ENCODE measurements at places on chromosomes 11 and 22.

GRCh38 chr11:62497132-62497801 is 49.3 kb downstream of the AHNAK start:
- no peak for DNase-seq

GRCh38 chr11:4748438-4748837 is 21.3 kb downstream of the OR51F1 start:
- no peak for DNase-seq

DNA sequence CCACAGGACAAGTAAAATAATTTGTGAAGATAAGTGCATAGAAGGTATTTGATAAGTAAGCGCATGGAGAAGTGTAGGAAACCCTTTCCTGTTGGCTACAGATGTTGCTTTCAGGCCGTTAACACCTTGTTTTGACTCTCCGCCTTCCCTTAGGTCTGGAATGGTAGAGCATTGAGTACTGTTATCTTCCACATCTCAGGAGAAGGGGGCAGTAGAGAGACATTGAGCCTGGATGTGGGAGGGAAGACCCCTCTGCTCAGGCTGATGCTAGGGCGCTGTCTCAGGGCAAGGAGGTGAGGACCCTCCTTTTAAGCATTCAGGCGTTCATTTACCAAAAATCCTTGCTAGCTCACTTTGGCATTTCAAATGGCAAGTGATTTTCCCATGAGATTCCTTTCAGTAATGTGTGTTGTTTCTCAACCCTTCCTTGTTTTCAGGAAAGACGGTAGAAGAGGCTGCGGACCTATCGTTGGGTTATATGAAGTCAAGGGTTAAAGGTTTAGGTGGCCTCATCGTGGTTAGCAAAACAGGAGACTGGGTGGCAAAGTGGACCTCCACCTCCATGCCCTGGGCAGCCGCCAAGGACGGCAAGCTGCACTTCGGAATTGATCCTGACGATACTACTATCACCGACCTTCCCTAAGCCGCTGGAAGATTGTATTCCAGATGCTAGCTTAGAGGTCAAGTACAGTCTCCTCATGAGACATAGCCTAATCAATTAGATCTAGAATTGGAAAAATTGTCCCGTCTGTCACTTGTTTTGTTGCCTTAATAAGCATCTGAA is 27.0 kb upstream of the SCGB1A1 start:
- DNase-seq, result no peak

DNA sequence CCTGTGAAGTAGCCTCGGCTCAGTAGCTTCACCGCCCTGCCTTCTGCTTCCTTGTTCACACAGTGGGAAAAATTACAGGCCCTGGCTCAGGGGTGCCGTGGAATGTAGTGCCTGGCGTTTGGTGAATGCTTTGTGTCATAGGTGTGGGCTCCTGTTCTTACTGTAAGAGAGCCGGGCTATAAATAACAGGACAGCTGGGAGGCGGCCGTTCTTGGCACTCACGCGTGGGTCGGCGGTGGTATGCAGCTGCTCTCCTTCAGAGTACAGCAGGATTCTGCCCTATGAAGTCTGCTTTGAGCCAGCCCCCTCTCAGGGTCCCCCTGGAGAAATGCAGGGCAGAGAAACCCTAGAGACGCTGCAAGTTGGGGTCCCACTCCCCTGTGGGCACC is 84.2 kb downstream of the CTTN start:
- DNase-seq, result no peak

GRCh38 chr22:23110922-23111527 is 30.8 kb downstream of the RSPH14 start:
- DNase-seq, result no peak

GRCh38 chr11:118114266-118114665 is 27.5 kb upstream of the SMIM35 start:
- no peak for DNase-seq

- DNase-seq, result no peak
Observed at GRCh38 chr22:37370306-37370979, 56.8 kb downstream of the ELFN2 start.

DNA sequence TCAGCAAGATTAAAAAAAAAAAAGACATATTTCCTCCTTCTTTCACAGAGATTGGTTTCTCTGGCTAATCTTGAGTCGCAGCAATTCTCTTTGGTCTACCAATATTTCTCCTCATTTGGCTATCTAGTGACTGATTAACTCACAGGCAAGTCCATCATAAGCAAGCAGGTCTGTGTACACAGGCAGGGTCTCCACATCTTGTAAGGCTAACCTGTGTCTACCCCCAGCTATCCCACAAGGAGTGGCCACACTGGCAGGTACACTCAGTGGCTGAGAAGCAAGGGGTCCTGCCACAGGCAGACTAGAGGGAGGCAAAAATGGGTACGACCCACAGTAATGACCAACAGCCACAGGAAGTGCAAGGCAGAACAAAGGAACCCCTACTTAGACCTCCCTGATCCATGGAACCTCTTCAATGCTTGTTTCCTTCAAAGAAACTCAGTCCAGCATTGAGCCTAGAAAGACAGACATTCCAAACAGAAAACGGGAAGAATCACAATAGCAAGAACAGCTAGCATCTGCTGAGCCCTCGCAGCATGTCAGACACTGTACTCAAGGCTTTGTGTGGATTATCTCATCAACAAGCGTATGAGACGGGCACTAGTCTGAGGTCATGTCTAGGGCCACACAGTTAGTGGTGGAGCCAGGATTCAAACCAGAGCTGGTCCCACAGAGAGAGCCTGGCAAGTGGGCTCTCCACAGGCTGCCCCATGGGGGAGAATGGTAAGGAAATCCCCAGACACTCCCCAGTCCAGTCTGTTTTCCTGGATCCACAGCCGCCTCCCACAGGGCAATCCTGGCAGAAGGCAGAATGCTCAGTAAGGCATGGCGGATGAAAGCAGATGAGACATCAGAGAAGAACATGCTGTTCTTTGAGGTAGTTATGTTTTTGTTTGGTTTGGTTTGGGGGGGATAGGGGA is 34.3 kb downstream of the PLEKHA7 start:
- no peak for DNase-seq

DNA sequence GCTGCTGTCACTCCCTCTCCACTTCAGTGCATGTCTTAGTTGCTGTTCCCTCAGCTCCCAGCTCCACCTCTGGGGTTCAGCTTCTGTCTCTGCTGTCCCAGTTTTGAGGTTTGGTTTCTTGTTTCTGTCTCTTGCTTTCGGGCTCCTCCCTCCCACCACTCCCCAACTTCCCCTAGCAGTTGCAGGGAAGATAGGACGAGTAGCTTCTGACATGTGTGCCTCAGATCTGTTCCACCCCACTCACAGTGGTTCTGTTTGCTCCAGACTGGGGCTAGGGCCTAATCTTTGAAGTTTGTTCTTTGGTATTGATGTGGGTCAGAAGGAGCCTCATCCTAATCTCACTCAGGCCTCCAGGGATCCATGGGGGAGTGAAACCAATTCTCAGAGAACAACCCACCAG is 2.6 kb upstream of the RRM1 start:
- no peak for DNase-seq

- DNase-seq, result no peak
Observed at GRCh38 chr11:73403541-73403940, 27.3 kb downstream of the RELT start.

DNA sequence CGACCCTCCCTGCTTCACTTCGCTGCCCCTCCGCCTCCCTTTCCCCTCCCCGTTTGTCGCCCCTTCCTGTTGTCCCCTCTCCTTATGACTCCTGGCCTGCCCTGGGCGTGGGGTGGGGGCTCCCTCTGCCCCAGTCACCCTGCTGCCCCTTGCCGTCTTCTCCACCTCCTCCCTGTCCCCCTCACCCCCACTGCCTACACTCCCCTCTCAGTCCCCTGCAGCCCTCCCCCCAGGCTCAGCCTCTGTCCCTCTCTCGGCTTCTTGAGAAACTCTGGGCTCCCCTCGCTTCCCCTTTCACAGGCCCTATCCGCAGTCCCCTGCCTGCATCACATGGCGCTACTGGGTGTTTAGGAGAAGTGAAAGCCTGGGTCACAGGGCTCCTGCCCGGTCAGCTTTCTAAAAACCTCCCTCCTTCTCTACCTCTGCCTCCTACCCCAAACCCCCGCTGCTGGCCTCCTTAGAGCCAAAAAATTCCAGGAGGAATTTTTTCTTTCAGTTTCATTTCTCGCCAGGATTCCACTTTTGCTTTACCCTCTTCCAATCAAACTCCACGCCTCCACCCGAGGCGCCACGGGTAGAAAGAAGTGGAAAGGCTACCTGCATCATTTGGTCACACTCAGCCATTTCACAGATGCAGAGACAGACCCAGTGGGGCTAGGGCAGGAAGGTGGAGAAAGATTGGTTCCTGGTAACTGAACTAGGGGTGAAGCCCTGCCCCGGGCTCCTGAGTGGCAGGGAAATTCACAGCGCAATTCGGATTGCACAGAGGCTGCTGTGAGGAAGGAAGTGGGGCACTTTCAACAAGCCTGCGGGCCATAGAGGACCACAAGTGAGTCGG is at the start of gene SLC15A3:
Gene SLC15A3 (minus strand): TSS at position 273 of the 838 bp plus-strand sequence. CDS start 625 bp downstream, outside the sequence.
- no peak for DNase-seq

DNA sequence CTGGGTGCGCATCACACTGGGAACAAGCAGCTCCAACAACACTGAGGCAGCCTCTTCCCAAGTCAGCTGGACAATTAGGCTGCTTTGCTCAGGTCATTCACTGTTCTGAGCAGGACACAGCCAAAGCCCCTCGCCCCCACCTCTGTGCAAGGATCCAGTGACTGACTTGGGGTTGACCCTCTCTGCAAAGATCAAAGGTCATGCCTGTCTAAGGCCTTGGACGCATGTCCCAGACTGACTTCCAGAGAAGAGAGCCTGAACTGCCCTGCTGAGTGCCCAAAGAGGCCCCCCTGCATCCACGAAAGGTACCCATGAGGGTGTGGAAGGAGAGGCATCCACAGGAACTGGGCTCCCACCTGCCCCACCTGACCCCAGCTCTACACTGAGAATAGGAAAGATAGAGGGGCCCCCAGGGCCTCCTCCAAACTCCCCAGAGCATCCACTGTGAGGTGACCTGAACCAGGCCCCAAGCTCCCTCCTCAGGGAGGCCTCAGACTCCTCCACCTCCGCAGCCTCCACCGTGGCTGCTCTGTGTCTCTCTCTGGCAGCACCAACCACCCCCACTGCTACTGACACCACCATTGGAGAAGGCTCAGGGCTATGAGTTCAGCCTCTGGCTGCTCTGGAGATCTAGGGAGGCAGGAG is 53.5 kb downstream of the IGLL5 start:
- DNase-seq, result no peak

DNA sequence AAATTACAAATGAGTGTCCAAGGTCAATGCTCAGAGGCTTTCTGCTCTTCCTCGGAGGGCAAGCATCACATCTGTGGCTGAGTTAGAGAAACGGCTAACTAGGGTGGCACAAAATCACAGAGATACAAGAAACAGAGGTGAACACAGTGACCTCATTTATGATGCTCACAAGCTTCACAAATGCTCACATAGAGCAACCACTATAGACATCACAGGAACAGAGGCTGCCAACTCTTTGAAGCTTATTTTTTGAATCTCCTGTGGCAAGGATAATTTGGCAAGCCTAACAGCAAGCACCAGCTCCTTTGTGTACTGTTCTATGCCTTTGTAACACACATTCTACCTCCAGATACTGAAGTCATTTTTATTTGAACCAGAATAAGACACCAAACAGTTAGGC is 416.5 kb upstream of the DDI1 start:
- DNase-seq, result no peak

- DNase-seq, result no peak
Observed at GRCh38 chr11:11770921-11771486, 70.8 kb upstream of the USP47 start.

DNA sequence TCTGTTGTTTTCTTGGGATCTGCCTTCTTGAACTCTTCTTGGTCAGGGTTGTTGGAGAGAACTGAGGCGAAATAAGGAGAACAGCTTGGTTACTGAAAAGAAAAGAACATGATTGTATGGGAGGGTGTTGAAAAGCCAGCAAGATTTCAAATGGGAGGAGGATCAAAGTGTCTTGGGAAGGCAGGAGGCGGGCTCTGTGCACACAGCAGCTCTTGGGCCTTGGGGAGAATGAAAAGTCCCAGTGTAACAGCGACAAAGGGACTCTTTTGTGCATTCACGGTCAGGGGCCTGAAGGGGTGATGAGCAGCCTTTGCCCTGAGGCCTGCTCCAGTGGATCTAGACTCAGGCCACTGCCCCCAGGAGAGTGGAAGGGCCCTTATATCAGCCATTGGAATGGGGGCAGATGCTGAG is 135.4 kb downstream of the ADAMTS15 start:
- DNase-seq, result no peak

DNA sequence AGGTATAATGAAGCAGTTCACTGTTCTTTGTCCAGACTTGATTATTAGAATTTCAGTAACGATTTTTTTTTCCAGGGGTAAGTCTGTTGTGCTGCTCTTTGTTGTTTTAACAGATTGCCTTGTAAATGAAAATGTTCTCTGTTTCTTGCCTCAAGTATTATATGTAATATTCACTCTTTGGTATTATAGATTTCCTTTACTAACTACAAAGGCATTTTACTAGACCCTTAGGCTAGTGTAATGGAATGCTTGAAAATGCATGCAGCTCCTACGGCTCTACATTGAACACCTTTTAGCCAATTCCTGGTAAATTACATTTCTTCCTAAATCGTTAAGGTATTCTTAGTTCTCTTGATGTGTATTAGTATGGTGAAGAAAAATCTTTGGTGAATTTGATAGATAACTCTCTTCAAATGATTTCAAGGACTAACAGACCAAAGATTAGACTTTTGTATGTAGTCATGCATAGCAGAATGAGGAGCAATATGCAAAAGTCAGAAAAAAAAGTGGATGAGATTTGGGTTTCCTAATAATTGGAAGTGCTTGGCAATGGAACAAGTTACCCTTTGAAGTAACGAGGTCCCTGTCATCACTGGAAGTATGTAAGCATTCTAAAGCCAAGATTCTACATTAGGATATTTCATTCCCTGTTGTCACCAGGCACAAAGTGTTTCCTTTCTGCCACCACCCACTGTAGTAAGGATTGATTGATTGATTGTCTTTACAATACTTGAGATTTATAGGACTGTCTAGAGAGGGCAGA is 113.1 kb downstream of the DBX1 start:
- DNase-seq, result no peak

DNA sequence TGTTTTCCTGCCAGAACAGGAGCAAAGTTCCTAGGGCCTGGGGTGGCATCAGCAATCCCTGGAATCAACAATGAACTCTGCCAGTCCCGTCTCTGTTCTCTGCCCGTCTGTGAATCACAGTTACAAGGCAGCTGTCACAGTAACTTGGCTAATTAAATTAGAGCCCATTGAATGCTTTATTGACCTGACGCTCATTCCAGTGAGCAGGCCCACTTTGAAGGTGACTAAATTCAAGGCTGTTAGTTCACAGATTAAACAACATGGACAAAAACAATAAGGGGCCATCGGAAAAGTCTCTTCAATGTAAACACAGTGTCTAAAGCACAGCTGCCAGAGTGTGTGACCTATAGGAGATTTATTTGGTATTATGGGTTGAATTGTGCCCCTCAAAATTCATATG is 17.7 kb upstream of the TMPRSS5 start:
- DNase-seq, result no peak

- DNase-seq, result no peak
Observed at GRCh38 chr22:46430961-46431838, 95.7 kb downstream of the TRMU start.
